ENCODE measurements at places on chromosomes 13 and 19. TPM values are rescaled to one million over a fixed set of nuclear protein-coding genes. Genes with fewer than 3 reads are reported as not detected.

The MUC16 gene
- under 0.01 TPM for total RNA-seq

The GAS6 gene
- 272 TPM for total RNA-seq

The PRR36 gene
- total RNA-seq, result not detected

The ICAM4 gene
- total RNA-seq, result 0.75 TPM

The ATP4B gene
- not detected for total RNA-seq

The PTGIR gene
- total RNA-seq, result 3.7 TPM

The ATP1A3 gene
- total RNA-seq, result 0.37 TPM

The RDH8 gene
- not detected for total RNA-seq

Data from uterine smooth muscle cell (primary cell).